ENCODE measurements at places on chromosomes 11 and 22.

DNA sequence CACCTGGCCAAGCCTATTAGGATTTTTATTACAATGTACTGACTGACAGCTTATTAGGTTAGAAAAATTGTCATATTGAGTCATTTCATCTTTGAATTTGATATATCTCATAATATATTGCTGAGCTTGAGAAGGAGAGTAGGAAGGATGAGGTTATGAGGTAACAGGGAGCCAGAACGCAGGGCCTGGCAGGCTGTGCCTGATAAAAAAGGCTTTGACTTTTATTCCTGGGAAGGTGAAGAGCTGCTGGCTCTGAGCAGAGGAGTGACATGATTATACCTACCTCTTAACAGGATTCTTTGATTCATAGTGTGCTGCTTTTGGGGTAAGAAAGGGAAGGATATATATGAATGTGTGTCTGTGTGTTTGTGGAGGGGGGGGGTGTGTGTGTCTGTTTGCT lies 70.9 kb downstream of the SFI1 start:
- no peak for DNase-seq

DNA sequence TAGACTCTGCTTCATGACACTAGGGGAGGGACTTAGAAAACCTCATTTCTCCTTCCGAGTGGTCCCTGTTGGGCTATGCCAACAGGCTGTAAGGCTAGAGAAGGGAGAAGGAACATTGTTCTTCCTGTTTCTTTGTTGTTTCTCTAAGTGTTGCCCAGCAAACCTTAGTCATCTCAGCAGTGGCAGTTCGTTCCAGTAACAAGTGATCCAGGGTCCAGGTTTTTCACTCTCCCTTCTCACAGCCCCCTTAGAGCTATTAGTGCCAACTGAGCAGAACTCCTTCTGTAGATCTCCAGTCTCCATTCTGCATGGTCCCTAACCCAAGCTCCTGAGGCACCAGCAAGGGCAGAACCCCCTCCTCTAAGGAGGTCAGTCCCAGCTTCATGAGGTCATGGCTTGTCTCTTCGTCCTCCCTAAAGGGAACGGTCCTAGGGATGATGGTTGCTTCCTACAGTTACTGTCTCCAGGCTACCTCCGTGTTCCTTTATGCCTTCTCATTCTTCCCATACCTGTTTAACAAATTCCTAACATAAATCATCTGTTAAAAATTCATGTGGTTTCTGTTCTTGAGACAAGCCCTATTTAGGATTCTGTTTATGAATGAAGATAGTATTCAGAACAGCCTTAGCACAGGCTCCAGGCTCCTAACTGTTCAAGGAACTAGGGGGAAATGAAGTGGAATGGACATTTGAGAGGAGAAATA lies 168.6 kb upstream of the UBASH3B start:
- no peak for DNase-seq

DNA sequence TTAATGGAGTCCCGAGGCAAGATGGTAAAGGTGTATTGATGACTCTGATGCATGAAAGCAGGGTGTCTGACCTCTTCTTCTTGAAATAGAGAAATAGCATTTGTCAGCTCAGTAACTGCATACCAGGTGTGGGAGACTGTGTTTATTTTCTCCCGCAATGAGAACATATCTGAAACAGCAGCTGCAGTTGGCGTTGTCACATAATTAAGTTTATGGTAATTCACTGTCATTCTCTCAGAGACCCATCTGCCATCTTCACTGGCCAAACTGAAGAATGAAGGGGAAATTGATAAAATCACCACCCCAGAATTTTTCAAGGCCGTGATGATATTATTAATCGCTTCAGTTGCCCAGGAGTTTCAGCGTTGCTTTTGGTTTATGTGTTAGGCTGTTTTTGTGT lies 20.1 kb upstream of the MCHR1 start:
- no peak for DNase-seq

DNA sequence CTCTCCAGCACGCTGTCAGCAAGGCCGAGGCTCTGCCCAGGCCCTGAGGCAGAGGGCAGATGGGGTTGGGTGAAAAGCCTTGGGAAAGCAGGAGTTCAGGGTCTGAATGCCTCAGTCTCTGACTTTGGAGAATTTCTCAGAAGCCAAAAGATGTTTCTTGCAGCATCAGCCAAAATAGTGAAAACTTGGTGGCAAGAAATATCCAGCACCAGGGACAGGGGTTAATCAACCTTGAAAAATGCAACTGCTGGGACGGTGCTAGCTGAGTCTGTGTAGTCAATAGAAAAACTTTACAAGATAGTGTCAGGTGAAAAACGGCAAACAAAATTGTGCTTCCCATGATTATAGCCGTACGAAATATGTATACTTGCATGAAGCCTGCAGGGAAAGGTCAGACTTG lies 1.4 kb upstream of the ABCC8 start:
- no peak for DNase-seq

DNA sequence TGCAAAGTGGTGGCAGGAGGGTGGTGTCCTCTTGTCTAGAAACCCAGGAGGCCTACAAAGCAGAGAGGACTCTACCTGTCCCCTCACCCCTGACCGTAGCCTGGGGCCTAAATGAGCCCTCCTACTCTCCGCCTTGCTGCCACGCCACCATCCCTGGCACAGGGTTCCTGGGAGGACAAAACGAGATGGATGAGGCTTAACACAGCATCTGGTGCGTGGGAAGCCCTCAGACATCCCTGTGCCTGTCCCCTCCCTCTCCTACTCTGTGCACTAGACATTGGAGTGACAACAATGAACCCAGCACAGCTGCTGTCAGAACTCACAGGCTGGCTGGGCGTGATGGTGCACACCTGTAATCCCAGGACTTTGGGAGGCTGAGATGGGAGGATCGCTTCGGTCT lies 36.4 kb upstream of the DKK3 start:
- DNase-seq = no peak

GRCh38 chr11:120622189-120622875 lies 110.8 kb downstream of the GRIK4 start:
- DNase-seq = no peak

GRCh38 chr11:94563848-94564467 lies 3.2 kb upstream of the PIWIL4 start:
- no peak for DNase-seq

GRCh38 chr22:21102659-21103267 lies 57.0 kb downstream of the LRRC74B start:
- no peak for DNase-seq

GRCh38 chr22:38220653-38221386 lies 19.0 kb downstream of the MAFF start:
- no peak for DNase-seq

GRCh38 chr11:79227308-79227707 lies 213.5 kb downstream of the TENM4 start:
- no peak for DNase-seq

GRCh38 chr11:64146036-64146955 lies 19.6 kb downstream of the MACROD1 start:
- DNase-seq = no peak

DNA sequence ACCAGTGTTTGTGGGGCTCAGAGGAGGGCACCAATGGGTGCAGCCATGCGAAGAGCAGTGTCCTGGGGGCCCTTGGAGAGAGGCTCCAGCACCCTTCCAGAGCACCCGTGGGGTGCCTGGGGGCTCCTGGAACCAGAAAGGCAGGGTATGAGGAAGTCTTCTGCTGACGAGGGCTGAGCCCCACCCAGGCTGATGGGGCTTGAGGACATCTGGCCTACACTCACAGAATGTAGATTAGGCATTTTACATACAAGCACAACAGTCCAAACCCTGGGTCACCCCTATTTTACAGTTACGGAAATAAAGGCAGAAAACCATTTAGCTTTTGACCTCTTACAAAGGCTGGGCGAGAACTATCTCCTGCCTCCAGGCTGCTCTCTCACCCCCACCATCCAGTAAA lies 47.6 kb downstream of the ADAMTS8 start:
- DNase-seq = no peak

- DNase-seq = no peak
These were observed 3.1 kb downstream of the DMC1 start for GRCh38 chr22:38566726-38567504.

DNA sequence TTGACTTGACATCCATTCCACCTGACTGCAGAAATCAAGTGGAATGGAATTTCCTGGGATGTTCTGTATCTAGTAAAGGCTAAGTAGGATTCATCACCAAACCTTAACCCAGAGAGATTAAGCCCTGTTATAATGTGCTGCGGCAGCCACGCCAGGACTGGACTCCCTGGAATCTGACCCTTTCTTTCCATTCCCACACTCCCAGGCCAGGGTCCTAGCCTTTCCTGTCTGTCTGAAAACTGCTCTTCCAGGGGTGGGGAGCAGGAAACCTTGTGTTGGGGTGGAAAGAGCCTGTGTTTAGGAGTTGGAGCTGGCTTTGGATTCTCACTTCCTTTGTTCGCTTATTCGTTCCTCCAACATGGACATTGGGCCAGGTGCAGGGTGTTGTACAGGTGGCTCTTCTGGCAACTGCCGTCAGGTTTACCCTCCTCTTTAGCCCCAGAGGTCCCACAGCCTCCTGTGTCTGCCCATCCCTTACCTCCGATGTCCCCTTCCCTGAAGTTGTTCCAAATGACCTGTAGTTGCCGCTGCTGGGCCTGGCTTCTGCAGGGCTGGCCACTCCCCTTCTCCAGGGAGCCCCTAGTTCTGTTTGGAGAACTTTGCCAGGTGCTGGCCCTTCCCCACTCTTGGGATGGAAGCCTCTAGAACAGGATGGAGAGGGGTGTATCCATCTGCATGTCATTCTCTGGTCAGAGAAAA lies 20.5 kb upstream of the PARVB start:
- no peak for DNase-seq
